GM18507 (cell line): ENCODE measurements at places on chromosomes 3 and 15.

DNA sequence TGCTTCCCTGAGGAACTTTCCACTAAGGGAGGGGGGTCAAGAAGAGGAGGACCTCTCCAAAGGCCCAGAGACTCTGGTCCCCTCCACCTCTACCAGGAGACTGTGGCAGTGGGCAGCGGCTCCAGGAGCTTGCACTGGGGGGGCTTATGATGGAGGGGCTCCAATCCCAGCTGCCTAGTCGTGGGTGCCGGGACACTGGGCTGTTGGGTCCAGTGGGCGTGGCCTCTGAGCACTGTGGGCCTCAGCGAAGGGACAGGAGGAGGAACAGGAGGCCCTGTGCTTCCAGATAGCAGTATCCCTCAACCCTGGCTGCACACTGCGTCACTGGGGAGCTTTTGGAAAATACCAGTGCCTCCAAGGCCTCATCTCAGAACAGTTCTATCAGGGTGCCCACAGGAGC, 13.5 kb upstream of the DLL4 start:
- no peak for DNase-seq

GRCh38 chr15:59260090-59260489, 53.4 kb downstream of the LDHAL6B start:
- DNase-seq: no peak

DNA sequence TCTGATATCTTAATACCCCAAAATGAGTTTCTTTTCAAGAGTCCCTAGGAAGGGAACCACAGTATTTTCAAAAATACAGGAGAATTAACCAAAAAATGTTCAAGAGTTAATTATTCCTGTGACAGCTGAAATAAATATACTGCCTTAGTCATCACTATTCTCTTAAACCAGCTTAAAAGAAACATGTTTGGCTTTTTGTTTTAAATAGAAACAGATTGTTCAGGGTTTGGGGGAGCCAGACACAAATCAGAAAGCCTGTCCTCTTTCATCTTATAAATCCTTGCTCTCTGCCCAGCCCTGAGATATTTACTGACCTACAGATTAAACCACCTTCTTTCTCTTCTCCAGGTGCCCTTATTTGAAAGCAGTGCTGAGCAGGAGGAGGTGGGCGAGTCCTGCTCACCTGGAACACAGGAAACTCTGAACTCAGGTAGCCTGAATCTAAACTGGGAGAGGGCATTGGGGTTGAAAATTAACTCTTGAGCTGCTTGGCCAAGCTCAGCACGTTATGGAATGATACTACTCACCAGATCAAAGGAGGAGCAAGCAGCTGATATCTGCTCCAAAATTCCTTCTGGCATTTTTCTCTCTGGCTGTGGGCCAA, 84.1 kb upstream of the SPRED1 start:
- DNase-seq: no peak

DNA sequence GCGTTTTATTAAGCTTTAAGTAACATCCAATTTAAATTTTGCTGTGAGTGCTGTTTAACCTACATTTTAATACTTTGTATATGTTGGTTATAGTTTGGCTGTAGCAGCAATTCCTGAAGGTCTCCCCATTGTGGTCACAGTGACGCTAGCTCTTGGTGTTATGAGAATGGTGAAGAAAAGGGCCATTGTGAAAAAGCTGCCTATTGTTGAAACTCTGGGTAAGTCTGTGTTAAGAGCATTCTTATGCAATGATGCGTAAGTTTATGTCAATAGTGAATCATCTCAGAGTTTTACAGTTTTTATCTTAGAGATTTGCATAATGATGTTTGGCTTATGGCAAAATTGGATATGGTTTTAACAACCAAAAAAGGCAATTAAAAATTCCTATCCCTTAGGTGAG, 62.7 kb downstream of the ASTE1 start:
- DNase-seq: no peak

DNA sequence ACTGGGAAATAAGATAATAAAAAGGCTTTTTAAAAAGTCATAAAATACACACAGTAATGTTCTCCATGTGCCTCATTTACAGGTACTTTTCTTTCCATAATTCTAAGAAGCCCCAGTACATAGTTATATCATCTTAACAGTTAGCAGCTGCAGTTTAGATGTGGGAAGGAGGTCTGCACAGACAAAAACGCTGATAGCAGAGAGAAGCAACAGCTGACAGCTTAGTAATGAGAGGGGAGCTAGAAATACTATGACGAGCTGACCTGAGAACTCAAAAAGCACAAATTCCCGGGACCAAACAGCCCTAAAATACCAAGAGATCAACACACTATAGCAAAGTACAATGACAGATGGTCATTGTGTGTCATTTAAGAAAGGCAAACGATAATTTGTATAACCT, 36.7 kb upstream of the ARHGEF3 start:
- no peak for DNase-seq

GRCh38 chr3:141529256-141529655, 42.4 kb downstream of the RASA2 start:
- no peak for DNase-seq

DNA sequence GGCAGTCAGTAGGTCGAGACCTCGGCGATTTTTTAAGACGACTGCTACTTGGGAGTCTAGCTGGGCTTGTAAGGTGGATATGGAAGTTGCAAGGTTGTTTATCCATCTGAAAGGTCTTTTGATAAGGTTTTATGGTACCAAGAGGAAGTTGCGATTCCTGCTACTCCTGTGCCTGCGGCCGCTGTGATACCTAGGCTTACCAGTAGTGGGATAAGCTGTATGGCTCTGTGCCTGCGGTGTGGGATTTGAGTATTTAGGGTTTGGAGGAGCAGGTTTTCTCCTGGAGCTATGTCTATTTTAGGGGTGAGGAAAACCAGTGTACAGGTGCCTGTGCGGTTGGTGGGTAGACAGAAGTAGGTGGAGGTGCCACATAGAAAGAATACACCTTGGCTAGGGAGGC, 1059.8 kb downstream of the SI start:
- no peak for DNase-seq

GRCh38 chr3:13788522-13789424, 91.1 kb downstream of the WNT7A start:
- no peak for DNase-seq

DNA sequence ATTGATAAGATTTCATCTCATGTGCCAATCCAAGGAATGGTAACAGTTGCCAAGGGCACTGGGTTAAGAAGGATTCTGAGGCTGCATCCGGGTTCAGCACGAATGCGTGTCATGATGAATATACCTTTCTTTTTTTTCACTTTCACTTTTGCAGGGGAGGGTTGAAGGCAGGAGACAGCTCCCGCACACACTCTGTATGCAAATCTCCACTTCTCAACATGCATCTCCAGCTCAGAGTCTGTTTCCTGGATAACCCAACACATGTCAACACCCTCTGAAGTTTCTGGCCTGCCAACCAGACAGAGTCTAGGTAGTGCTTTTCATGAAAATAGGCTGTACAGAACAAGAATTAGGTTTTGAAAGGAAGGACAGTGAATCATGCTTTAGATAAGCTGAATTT, 21.6 kb downstream of the B4GALT4 start:
- DNase-seq: peak; percentile 56

- no peak for DNase-seq
Measured at GRCh38 chr15:88613074-88613944, 7.8 kb upstream of the AEN start.

GRCh38 chr3:120355486-120355885, 6.3 kb upstream of the LRRC58 start:
- no peak for DNase-seq

- DNase-seq: no peak
Measured at GRCh38 chr3:25053360-25053759, 374.7 kb upstream of the RARB start.

DNA sequence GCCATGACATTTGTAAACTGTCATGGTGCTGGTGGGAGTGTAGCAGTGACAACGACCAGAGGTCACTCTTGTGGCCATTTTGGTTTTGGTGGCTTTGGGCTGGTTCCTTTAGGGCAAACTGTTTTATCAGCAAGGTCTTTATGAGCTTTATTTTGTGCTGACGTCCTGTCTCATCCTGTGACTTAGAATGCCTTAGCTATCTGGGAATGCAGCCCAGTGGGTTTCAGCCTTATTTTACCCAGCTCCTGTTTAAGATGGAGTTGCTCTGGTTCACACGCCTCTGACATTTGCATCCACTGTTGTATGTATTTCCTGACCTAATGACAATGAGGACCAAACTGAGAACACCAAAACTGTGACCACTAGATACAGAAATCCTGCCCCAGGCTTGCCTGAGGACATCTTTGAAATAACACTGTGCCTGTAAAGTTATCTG, 37.6 kb downstream of the RAB8B start:
- DNase-seq: no peak

DNA sequence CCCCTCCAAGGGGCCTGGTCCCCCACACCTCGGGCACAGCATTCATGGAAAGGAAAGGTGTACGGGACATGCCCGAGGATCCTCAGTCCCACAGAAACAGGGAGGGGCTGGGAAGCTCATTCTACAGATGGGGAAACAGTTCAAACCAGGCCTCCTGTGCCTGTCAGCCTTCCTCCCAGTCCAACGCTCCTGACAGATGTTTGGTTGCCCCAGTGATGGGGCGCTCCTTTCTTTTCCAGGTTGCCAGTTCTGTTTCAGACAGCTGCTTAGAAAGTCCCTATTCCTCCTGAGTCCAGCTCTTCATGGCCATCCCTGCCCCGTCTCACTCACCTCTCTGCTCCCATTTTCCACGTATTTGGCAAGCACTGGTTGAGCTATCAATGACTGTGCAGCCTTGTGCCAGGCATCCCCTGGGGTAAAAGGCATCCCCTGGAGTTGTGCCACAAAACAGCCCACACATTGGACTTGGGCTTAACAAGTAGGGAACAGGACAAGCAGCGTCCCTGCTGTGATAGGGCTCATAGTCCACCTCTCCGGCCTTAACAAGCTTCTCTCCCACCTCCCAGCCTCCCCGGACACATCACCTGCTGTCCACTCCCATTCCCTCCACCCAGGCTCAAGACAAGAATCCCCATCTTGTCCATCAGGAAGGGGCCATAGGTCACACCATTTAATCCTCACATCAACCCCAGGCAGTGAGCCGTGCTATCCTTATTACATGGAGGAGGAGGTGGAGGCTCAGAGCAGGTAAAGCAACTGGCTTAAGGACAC, 6.6 kb downstream of the OXTR start:
- DNase-seq: no peak

DNA sequence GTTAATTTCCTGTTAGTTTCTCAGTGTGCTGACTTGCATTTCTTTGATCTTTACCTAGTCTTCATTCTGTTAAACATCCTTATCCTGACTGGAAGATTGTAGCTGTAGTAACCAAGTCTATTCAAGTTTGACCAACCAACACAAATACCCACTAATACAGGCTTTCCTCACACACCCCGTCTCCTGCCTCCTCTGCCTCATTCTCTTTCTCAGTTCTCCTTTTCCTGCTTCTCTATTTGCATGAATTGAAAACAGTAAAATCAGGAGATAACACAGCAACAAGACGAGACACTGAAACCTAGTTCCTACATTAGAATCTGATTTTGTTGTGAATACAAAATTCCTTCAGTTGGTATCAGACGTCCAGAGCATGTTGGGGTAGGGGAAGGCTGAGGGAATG, 116.9 kb upstream of the ARPP21 start:
- DNase-seq: no peak

DNA sequence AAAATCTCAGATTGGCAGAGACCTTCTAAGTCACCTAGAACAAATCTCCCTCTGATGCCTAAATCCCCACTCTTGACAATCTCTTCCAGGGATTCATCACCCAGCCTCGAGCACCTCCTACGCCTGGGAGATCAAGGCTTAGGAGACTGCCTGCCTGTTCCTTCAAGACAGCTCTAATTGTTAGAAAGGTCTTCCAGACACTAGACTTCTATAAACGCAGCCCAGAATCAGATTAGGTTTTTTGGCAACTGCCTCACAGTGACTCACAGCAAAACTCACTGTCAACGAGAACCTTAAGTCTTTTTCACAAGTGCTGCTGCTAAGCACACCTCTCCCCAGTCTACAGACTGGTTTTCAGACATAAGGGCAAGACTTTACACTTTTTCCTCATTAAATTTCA, 23.1 kb downstream of the SRGAP3 start:
- DNase-seq: no peak

DNA sequence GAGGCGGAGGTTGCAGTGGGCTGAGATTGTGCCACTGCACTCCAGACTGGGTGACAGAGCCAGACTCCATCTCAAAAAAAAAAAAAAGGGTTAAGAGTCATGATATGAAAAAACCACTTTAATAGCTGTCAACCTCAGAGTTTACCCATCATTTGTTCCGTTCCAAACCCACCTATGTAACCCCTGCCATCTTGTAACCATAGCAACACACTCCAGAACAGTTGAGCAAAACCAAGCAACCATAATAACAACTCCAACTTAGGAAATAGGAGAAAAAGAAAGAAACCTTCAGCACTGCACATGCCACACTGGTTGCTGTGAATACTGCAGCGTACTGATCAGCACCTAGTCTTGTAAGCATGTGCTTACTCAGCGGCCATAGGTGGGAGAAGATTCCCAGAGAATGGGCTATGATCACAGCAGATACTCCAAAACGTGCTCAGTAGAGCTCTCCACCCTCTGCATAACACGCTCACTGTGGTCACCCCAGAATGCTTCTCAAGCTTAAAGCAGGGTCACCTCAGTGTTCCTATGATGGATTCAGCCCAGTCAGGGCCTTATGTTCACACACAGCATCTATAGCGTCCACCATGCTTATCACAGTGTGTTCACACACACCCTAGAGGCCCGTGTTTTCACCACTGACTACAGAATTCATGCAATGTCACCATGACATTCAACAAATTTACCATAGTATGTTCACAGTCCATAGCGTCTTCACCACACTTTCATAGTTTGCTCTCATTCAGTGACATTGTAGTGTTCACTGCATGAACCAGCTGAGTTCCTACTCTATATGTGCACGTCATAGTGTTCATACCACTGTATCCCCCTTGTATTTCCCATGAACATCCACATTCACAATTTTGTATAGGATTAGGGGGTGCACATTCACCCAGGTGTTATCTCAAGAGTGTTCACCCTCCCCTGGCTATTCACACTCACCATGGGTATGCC, 6.5 kb upstream of the CILP start:
- DNase-seq: no peak

DNA sequence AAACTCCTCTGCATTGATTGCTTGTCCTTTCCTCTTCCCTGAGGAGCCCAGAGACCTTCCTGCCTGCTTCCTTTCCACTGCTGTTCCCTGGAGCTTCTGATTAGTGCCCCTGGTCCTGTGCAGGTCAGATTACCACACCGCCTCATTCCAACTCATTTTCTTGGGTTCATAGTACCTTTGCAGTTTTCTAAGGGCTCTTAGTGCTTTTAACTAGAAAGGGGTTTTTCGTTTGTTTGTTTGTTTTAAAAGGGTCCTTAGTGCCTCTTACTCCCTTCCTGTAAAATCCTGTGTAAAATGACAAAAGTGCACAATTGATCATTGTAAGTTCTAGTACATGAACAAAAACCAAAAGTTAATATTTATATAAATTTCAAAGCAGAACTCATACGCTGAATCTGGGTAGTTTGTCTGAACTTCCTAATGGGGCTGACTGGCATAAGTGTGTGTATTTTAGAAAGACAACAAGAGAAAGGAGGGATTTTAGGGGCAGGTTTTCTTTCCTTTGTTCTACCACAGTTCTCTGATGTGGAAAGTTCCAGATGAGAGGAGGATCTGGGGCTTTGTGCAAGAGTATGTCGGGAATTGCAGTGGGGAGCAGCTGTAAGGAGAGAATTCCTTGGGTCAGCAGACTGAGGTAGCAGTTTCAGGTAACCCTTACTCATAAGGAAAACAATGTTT, 30.6 kb downstream of the SNRK start:
- no peak for DNase-seq

- no peak for DNase-seq
Measured at GRCh38 chr3:4841776-4842440, 137.3 kb upstream of the BHLHE40 start.
